NCI-H69 (cell line): ENCODE measurements at places on chromosomes 2 and 18.

DNA sequence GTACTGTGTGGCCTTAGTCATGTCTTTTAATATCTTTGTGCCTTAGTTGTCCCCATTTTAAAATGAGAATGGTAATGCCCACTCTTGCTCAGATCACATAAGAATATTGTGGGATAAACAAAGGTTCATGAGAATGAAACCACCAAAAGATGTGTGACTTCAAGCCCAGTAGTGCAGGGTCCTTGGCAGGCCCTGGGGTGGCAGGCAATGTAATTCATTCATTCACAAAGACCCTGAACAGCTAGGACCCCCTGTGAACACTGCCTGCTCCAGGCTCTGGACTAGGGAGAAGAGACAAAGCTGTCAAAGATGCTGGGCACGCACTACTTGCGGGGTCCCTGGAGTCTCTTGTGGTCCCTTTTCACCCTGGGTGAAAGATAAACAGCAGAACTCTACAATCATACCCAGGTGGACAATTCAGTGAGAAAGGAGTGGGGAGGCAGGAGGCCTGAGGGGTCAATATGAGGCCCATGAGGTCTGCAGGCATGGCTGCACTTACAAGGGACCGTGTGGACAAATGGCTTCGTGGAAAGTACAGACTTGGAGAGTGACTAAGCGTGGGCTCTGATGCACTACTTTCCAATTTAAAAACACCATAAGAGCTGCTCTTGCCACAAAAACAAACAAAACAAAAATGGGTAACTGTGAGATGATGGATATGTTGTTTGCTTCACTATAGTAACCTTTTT lies 136.1 kb downstream of the SMAD7 start:
- DNase-seq: no peak

DNA sequence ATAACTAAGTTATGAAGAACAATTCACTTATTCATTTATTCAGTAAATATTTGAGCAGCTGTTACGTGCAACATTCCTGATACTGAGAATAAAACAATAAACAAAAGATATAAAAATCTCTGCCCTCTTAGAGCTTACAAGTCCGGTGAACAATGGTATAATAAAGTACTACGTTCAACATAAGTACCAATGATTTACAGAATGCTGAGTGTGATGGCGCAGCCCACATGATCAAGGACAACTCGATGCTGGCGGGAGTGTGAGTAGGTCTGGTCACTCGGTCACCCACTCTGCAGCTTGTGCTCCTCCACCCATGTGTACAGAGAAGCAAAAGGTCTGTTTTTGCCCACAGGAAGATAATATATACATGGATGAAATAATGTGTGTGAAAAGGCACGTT lies 254.3 kb downstream of the BCL11A start:
- no peak for DNase-seq

GRCh38 chr18:36519358-36519757 lies 221.8 kb downstream of the FHOD3 start:
- DNase-seq: no peak

DNA sequence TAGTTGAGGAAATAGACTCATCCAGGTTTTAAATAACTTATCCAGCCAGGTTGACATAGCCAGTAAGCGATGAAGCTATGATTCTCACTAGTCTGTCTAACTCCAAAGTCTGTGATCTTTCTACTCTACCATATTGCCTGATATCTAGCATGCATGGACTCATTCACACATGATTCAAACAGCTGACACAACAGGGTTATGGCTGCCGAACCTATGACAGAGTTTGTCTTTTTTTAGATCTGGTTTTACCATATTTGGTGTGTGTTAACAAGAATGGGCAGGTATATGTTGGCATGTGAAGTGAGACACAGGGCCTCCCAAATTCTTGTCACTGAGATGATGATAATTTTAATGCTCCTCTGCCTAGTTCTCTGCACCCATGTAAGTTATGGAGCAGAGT lies 210.6 kb downstream of the BABAM2 start:
- no peak for DNase-seq

DNA sequence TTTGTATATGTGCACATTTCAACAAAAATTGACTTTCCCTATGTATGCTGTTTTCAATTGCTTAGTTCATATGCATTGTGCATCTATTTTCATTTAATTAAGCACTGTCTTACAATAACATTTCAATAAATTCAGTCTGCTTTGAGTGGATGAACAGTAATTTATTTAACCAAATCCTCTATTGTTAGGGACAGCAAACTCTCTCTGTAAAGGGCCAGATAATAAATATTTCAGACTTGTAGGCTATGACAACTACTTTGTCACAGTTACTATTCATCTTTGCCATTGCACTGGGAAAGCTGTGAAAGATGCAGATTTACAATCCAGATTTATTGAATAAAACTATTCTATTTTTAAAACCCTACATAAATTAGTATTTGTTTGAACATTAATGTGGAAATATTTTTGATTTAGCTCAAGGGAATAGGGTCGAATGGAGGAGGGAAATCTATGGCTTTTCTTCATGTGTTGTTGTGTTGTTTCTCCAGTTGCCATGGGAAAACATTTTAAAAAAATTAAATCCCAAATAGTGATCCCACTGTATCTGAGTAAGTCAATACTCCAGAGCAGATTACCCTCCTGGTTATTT lies 14.2 kb upstream of the RAB27B start:
- DNase-seq: no peak

DNA sequence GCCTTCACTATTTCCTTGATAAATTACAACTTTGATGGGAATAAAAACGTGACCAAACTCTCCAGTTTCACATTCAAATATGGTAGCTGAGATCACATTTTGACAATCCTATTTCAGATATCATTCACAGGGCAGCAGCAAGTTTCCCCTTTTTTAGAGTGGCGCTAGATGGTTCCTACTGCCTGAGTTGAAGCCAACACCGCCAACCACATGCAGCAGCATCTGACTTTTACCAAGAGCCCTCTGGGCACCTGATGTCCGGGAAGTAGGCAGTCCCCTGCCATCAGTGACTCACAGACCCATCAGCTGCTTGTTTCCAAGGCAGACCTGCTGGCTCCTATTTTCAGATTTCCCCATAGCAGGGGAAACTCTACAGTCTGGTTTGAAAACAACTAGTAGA lies 4.0 kb upstream of the MREG start:
- peak; percentile 1 for DNase-seq

DNA sequence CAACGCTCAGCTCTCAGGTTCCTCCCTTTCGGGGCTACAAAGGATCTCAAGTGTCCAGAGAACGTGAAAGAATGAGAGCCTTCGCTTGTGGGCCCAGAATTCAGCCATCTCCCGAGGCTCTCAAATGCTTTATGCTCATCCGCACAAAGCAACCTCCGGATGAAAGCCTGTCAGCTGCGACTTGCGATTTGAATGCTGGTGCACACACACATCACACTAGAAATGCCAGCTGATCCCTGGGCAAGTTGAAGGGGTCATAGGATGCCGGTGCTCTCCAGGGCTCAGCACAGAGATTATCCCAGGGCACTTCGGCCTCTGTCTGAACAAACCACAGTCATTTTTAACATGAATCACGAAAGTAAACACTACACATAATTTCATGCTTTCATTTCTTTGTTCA lies 141.8 kb upstream of the MYT1L start:
- DNase-seq: peak; percentile 73

DNA sequence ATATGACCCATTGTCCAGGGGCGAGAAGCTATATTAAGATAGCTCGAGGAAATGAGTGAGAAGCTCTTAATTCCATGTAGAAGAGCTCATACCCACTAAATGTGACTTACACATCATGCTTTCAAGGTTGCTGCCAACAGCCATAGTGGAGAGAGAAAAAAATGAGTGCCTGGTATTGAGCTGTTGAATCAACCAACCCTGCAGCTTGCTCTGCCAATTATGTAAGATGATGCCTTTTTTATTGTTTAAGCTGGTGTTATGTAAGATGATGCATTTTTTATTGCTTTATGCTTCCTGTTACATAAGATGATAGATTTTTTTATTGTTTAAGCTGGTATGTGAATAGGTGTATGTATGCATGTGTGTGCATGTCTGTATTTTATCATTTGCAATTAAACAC lies 228.2 kb downstream of the CCDC178 start:
- peak; percentile 93 for DNase-seq

GRCh38 chr18:54608028-54608642 lies 17.1 kb downstream of the DYNAP start:
- DNase-seq: peak; percentile 47

DNA sequence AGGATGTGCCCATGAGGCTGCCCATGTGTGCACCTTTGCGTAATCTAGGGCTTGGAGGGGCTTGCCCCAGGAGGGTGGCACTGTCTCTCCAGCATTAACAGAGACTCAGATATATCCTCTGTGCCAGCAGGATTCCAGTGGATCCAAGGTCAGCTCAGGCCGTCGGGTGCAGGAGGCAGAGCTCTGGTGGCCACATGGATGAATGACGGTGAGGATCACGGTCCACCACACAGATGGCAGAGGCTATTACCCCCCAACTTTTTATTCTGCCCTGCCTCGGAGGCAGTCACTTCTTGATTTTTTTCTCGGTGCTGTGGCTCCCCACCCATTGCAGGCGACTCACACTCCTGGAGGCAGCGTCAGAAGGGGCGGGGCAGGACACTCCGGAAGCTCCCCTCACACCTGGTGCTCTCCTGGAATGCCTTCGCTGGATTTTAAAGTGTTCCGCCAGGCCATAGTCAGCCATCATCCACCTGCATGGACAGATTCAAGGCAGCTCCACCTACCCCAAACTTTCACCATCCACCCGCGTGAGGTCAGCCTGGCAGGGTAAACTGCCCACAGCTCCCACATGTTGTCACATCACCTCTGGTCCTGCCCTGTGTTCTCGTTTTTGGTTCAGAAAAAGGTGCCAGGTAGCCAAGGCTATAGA lies 602.9 kb upstream of the RAB6C start:
- no peak for DNase-seq

DNA sequence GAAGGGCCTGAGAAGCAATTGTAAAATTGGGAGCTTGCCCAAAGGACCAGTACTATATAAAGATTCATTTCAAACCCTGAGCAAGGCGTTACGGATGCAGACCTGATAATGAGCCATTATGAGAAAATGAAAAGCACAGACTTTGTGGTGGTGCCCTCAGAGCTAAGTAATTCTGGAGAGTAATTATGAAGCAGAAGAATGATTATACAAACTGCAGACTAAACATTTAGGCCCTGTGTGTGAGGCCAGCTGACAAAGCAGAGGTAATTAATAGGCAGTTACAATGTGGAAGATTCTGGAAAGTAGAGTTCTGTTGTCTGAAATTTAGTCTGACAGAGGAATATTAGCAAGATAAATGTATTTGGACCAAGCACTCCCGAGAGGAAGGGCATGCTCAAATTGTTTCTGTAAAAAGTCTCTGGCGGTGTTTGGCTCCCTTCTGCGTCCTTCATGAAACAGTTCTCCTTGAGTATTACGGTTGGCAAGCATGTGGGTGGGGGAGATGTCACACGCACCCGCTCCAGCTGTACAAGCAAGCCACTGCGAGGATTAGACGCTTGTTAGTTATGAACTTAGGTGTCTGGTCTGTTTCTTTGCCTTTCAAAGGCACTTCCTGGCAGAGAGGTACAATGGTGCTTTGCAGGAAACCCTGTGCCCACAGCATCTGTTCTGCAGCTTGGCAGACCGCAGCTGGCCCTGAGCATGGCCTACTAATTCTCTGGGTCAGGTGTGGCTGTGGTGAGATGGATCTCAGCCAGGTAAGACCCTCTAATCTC lies 45.5 kb downstream of the CDC42EP3 start:
- peak; percentile 90 for DNase-seq

DNA sequence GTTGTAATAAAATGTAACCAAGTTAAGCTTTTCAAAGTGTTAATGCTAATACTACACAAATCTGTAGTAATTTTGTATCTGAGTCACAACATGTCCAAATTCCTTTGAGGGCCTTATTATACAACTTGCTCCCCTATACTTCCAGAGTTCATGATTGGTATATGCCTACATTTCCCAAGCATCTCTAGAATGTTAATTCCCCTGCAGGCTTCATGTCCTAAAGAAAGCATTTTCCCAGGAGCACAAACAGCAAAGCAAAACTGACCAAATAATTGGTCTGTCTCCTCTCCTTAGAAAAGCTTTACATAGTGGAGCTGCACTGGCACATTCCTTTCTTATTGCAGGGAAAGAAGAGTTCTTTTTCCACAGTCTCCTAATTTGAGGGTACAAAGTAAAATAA lies 3.7 kb downstream of the ALS2 start:
- no peak for DNase-seq

GRCh38 chr2:223819891-223820290 lies 17.5 kb downstream of the AP1S3 start:
- peak; percentile 20 for DNase-seq

GRCh38 chr2:70916291-70916690 lies 19.4 kb upstream of the ATP6V1B1 start:
- no peak for DNase-seq
